A549 treated with RU486 at 1 μM for 4 hours (cell line): ENCODE measurements at places on chromosomes 1 and 21. TPM values are rescaled to one million over a fixed set of nuclear protein-coding genes. Genes with fewer than 3 reads are reported as not detected.

Gene RNF2
- 18.6 to 26.5 TPM (median 19.6 TPM) in 5 replicates for total RNA-seq

Gene PTP4A2
- 189 to 202 TPM (median 191 TPM) in 5 replicates for total RNA-seq

Gene PROK1
- not detected in 5 replicates for total RNA-seq

Gene CR1L
- total RNA-seq = 0.74 TPM in 1 of 5 replicates, not detected in the others

Gene HAX1
- 91.2 to 107 TPM (median 95.4 TPM) in 5 replicates for total RNA-seq

Gene LDLRAD1
- not detected in 5 replicates for total RNA-seq

Gene CD1D
- total RNA-seq = 0.05 to 0.08 TPM (median 0.07 TPM) in 3 of 5 replicates, not detected in the others

Gene SYNC
- total RNA-seq = 8.7 to 13.8 TPM (median 10.9 TPM) in 5 replicates

Gene HSD3B1
- total RNA-seq = not detected in 5 replicates

Gene SPRR2E
- total RNA-seq = not detected in 5 replicates

Gene LGR6
- 0.38 to 1.1 TPM (median 0.74 TPM) in 5 replicates for total RNA-seq

Gene LYST
- 4.6 to 6.0 TPM (median 5.5 TPM) in 5 replicates for total RNA-seq

Gene MYBPHL
- total RNA-seq = not detected in 5 replicates

Gene RAB7B
- total RNA-seq = 1.2 to 3.4 TPM (median 1.5 TPM) in 5 replicates

Gene TSPAN2
- 0.95 to 1.5 TPM (median 1.2 TPM) in 5 replicates for total RNA-seq

Gene TMED5
- 14.5 to 41.3 TPM (median 37.3 TPM) in 5 replicates for total RNA-seq

Gene TAS1R1
- not detected in 5 replicates for total RNA-seq
